ENCODE measurements at places on chromosomes 2 and 18.

DNA sequence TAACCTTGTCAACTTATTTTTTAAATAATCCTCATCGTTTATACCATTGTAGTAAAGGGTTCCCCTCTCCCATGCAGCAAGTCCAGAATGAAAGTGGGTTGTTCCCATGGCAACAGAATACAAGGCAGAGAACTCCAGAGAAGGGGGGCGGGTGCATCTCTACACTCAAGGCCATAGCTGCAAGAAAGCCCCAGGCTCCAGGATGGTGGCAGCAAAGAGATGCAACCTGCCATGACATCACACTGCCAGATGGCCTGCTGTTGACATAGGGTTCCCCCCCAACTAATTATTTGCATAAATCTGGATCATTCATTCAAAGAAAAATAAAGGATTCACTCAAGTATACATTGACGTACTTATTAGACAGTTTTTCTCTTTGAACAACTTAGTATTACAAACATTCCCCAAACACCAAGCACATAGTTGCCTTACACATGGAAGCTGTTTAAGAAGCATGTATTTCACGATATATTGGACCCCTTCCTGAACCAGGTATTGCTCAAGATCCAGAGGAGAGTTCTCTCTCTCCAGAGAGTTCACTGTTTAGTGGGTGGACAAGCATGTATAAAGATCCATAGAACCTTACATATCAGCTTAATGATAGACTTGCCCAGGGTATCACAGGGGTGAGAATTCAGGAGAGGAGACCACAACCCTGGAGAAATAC lies 87.4 kb upstream of the KLF7 start:
- H3K27ac ChIP-seq = peak overlapping the region; percentile 93
- DNase-seq = no peak
- no peak overlapping the region for H3K4me3 ChIP-seq
- no peaks in the 10 kb centered on the region for H3K36me3 ChIP-seq
- no peaks in the 10 kb centered on the region for H3K27me3 ChIP-seq
- peaks cover 78% of the 10 kb centered on the region for H3K4me1 ChIP-seq

GRCh38 chr2:146677280-146677679 lies 1167.5 kb upstream of the ACVR2A start:
- H3K27me3 ChIP-seq = no peaks in the 10 kb centered on the region
- H3K36me3 ChIP-seq = no peaks in the 10 kb centered on the region
- no peak overlapping the region for H3K4me3 ChIP-seq
- no peak for DNase-seq
- H3K4me1 ChIP-seq = peaks cover 20% of the 10 kb centered on the region
- no peak overlapping the region for H3K27ac ChIP-seq

- H3K36me3 ChIP-seq = no peaks in the 10 kb centered on the region
- no peak overlapping the region for H3K27ac ChIP-seq
- no peaks in the 10 kb centered on the region for H3K27me3 ChIP-seq
- DNase-seq = no peak
- no peak overlapping the region for H3K4me3 ChIP-seq
These were observed 253.5 kb downstream of the NCKAP5 start for GRCh38 chr2:133314795-133315194.

GRCh38 chr2:188526701-188527100 lies 235.0 kb downstream of the GULP1 start:
- H3K4me1 ChIP-seq = peaks cover 25% of the 10 kb centered on the region
- H3K27ac ChIP-seq = peak overlapping the region; percentile 66
- no peaks in the 10 kb centered on the region for H3K27me3 ChIP-seq
- H3K4me3 ChIP-seq = no peak overlapping the region

- peak overlapping the region; percentile 4 for H3K27ac ChIP-seq
- DNase-seq = no peak
- H3K4me3 ChIP-seq = no peak overlapping the region
- H3K4me1 ChIP-seq = peaks cover 31% of the 10 kb centered on the region
- no peaks in the 10 kb centered on the region for H3K36me3 ChIP-seq
These were observed 286.0 kb upstream of the KYNU start for GRCh38 chr2:142591420-142591819.

- H3K36me3 ChIP-seq = peaks cover 1% of the 10 kb centered on the region
- no peak overlapping the region for H3K4me3 ChIP-seq
- no peak for DNase-seq
- H3K4me1 ChIP-seq = no peaks in the 10 kb centered on the region
- no peak overlapping the region for H3K27ac ChIP-seq
These were observed 144.1 kb downstream of the NCOA1 start for GRCh38 chr2:24635181-24635580.

DNA sequence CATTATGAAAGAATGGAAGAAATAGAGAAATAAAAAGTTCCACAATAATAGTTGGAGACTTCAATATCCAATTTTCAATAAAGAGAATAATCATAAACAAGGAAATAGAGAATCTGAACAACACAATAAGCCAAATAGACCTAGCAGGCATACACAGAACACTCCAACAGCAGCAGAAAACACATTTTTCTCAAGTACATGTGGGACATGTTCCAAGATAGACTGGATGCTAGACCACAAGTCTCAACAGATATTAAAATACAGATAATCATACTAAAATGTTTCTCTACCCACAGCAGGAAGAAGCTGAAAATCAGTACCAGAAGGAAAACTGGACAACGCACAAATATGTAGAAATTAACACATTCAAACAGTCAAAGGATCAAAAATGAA lies 113.9 kb downstream of the USP34 start:
- H3K27me3 ChIP-seq = no peaks in the 10 kb centered on the region
- peaks cover 16% of the 10 kb centered on the region for H3K36me3 ChIP-seq
- DNase-seq = no peak

- no peaks in the 10 kb centered on the region for H3K36me3 ChIP-seq
- H3K27ac ChIP-seq = no peak overlapping the region
- no peaks in the 10 kb centered on the region for H3K27me3 ChIP-seq
- no peaks in the 10 kb centered on the region for H3K4me1 ChIP-seq
- no peak overlapping the region for H3K4me3 ChIP-seq
These were observed 119.7 kb downstream of the CDC42EP3 start for GRCh38 chr2:37551783-37552182.

DNA sequence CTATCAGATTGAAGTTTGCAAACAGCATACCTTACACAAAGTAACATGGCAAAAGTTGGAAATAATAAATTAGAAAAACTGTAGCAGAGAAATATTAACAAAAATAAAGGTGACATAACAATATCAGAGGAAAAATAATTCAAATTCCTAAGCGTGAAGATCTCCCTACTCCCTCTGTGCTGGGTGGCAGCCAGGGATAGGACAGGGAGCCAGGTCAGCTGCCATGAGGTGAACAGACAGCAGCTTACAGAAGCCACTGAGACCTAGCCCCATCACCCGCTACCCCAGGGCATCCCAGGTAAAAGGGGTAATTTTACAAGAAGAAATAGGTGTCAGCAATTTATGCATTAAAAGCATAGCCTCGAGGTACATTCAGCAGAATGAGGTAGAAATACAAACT lies 423.8 kb upstream of the HS6ST1 start:
- no peak overlapping the region for H3K4me3 ChIP-seq
- H3K4me1 ChIP-seq = peaks cover 62% of the 10 kb centered on the region
- DNase-seq = no peak
- no peaks in the 10 kb centered on the region for H3K27me3 ChIP-seq

DNA sequence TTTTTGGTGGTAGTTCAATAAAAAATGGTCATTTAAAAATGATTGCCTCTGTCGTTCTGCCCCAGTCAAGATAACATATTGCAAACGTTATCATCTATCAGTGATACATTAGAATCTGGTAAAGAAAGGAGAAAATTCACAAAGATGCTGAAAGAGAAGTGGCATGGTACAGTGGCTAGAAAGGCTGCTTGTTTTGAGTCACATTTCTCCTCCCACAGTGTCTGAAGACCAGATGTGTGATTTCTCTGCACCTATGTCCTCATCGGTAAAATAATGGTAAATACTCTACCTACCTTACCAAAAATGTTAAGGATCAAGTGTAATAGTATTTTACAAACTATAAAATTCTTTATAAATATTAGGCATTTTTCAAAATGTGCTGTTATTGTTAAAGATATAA lies 76.1 kb upstream of the NOSTRIN start:
- H3K27me3 ChIP-seq = no peaks in the 10 kb centered on the region
- H3K4me3 ChIP-seq = no peak overlapping the region
- peaks cover 7% of the 10 kb centered on the region for H3K36me3 ChIP-seq
- no peak for DNase-seq

- H3K27ac ChIP-seq = peak overlapping the region; percentile 65
- no peak for DNase-seq
- H3K27me3 ChIP-seq = no peaks in the 10 kb centered on the region
These were observed 9.3 kb downstream of the TGOLN2 start for GRCh38 chr2:85318222-85319074.

- H3K36me3 ChIP-seq = peaks cover 5% of the 10 kb centered on the region
- H3K4me3 ChIP-seq = no peak overlapping the region
- H3K4me1 ChIP-seq = peaks cover 25% of the 10 kb centered on the region
- DNase-seq = no peak
These were observed 60.7 kb downstream of the USP34 start for GRCh38 chr2:61410185-61410584.

GRCh38 chr18:10515456-10515855 lies 10.4 kb upstream of the NAPG start:
- H3K27me3 ChIP-seq = peaks cover 5% of the 10 kb centered on the region
- DNase-seq = no peak
- H3K4me3 ChIP-seq = no peak overlapping the region
- peaks cover 21% of the 10 kb centered on the region for H3K4me1 ChIP-seq
- H3K36me3 ChIP-seq = no peaks in the 10 kb centered on the region

- no peak overlapping the region for H3K4me3 ChIP-seq
- H3K4me1 ChIP-seq = peaks cover 70% of the 10 kb centered on the region
- DNase-seq = no peak
- peaks cover 7% of the 10 kb centered on the region for H3K36me3 ChIP-seq
- no peak overlapping the region for H3K27ac ChIP-seq
- H3K27me3 ChIP-seq = no peaks in the 10 kb centered on the region
These were observed 141.0 kb downstream of the THADA start for GRCh38 chr2:43454791-43455190.

DNA sequence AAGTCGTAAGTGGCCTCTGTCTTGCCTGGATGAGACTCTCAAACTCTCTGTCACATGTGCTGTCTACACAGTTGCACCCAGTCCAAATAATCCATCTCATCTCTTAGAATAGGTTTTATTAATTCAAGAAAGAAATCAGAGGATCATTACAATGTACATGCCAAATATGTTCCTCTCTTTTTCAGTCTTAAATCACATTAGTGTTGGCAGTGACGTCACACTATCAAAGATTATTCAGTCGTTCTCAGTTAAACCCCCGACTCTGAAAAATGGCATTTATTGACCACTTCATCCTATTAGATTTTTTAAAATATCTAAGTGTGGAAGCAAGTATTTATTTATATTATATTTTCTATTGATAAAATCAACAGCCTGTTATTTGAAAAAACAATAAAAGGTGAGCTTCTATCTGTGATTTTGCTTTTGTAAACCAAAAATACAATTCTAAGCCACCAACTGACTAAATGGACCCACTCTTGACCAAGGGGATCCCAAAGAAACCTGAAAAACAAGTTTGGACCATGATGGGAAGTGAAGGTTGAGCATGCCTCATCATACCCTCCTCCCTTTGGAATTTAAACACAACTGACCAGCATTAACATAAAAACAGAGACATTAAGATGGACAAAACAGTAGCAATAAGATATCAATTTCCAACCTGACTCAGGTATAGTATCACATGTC lies 1894.4 kb upstream of the LRRTM1 start:
- H3K4me3 ChIP-seq = no peak overlapping the region
- no peaks in the 10 kb centered on the region for H3K36me3 ChIP-seq
- H3K27me3 ChIP-seq = no peaks in the 10 kb centered on the region

DNA sequence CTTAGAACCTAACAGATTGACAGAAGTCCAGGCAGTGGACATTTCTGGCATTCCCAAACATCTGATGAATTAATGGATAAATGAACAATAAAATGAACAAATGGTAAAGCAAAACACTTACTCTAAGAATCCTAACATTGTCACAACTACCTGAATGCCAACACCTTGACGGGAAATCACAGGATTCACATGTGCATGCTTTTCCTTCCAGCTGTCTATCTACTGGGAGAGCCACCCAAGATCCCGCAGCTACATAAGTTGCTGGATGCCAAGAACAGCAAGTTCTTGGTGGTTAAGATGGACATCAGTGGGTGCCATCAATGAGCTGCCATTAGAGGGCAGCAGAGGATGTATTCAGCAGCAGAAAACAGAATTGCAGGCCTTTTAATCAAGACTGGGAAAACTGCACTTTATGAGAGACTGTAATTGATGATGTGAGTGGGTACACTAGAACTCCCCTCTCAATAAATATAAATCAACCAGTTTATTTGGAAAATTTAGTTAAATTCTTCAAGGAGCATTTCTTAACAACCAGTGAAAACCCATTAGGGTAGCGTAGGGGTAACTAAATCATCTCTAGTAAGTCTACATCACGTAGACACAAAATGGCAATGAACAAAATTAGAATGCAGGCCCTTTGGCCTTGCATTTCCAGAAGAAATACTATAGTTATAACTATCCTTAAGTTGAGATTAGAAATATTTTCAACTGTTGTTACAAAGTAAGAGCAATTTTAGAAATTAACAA lies 45.6 kb downstream of the SESTD1 start:
- H3K36me3 ChIP-seq = no peaks in the 10 kb centered on the region
- H3K4me1 ChIP-seq = peaks cover 11% of the 10 kb centered on the region
- no peak for DNase-seq
- H3K27me3 ChIP-seq = no peaks in the 10 kb centered on the region
- no peak overlapping the region for H3K27ac ChIP-seq
- H3K4me3 ChIP-seq = no peak overlapping the region

- H3K36me3 ChIP-seq = no peaks in the 10 kb centered on the region
- H3K4me3 ChIP-seq = no peak overlapping the region
- H3K4me1 ChIP-seq = no peaks in the 10 kb centered on the region
- no peak overlapping the region for H3K27ac ChIP-seq
- no peak for DNase-seq
- H3K27me3 ChIP-seq = no peaks in the 10 kb centered on the region
These were observed 156.2 kb upstream of the CELF4 start for GRCh38 chr18:37721544-37722522.

GRCh38 chr18:68740966-68741365 lies 26.1 kb upstream of the TMX3 start:
- no peaks in the 10 kb centered on the region for H3K27me3 ChIP-seq
- no peak for DNase-seq
- no peak overlapping the region for H3K4me3 ChIP-seq
- H3K27ac ChIP-seq = no peak overlapping the region
- no peaks in the 10 kb centered on the region for H3K36me3 ChIP-seq

DNA sequence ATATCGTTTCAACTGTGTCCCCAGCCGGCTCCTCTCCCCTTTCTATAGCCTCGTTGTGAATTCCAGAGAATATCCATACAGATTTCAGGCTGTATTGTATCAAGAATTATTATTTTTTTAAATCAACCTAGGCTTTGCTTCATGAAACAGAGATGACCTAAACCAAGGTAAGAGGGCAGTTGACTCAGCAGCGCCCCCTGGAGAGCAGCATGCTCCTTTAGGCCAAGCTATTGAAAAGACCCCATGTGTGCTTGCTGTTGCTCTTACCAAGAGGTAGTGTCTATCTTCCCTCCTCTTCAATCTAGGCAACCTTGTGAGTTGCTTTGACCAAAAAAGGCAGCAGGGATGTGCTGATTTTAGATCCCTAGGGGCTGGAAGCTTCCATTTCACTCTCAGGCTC lies 426.7 kb upstream of the SMIM21 start:
- no peak overlapping the region for H3K4me3 ChIP-seq
- no peaks in the 10 kb centered on the region for H3K36me3 ChIP-seq
- H3K27ac ChIP-seq = no peak overlapping the region
- H3K4me1 ChIP-seq = no peaks in the 10 kb centered on the region
- no peaks in the 10 kb centered on the region for H3K27me3 ChIP-seq

- peaks cover 2% of the 10 kb centered on the region for H3K4me1 ChIP-seq
- no peak overlapping the region for H3K27ac ChIP-seq
- H3K27me3 ChIP-seq = peaks cover 30% of the 10 kb centered on the region
- DNase-seq = no peak
- no peaks in the 10 kb centered on the region for H3K36me3 ChIP-seq
These were observed 61.8 kb upstream of the GPR45 start for GRCh38 chr2:105179469-105180372.
